ENCODE measurements at places on chromosomes 6 and 20.

DNA sequence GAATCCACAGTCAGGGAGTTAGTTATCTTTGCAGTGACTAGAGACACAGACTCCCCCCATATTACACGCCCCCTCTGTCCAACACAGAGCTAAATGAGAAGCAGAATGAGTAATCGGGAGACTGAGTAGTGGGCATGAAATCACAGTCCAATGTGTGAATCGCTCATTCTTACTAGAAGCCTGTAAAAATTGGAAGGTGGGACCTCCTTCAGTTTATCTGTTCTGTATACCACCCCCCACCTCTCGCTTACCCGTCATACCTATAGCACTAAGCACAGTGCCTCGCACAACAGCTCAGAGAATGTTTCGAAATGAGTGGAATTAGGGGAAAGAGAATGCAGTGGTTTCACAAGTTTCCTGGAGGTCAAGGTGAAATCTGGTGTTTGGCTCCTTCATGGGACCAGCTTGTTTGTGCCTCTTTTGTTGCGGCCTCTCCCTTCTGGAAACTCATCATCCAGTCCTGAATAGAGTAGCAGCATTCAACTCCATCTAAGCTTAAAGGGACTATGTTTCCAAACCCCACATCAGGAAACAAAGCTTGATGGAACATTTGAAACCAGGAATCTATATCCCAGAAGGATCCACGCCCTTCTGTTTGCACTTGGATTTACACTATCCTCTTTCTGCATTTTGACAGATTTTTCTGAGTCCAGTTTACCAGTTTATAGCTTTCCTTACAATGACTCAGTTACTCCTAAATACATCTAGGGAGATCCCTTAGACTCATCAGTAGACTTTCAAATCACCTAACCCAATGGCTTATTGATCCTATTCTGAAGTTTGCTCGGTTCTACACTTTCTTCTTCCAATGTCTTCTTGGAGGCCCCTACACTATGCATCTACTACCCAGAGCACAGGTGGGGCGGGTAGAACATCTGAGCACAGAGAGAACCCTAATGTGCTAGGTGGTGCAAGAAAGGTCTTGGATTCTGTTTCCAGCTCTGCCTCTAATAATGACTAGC, 59.2 kb upstream of the PIM1 start:
- no peak for DNase-seq

DNA sequence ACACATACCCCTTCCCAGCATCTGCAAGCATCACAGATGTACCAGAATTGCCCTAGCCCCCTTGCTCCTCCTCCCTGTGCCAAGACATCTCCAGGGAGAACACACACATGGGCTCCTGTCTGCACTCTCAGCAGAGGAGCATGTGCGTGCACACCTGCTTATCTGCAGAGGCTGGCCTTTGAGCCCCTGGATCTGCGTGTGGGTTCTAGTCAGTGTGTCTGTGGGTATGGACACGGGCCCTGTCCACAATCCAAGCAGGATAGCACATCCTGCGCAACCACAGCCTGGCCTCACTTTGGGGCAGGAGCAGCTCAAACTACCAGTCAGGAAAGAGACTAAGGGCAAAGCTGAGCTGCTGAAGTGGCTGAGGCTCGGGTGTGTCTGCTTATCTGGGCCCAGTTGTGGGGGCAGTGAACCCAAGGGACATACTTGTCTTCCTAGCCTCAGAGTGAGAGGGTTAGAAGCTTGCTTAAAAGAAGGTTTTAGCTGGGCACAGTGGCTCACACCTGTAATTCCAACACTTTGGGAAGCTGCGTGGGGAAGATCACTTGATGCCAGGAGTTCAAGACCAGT, 41.0 kb downstream of the HM13 start:
- no peak for DNase-seq

DNA sequence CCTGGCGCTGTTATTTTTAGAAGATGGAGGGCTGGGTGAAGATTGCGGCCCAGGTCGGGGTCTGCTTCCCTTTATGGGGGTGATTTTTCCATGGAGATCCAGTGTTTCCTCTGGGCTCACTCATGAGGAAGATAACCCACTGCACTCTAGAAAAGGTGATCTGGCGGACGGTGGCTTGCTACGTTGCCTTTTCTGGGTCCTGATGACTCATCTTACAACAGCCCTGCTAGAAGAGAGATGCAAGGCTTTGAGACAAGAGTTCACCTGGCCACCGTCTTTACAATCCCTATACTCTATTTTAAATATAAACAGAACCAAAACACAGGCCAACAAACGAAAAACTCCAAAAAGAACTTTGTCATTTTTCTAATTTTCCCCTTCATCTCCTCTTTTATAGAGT, 182.1 kb upstream of the EXOC2 start:
- no peak for DNase-seq

DNA sequence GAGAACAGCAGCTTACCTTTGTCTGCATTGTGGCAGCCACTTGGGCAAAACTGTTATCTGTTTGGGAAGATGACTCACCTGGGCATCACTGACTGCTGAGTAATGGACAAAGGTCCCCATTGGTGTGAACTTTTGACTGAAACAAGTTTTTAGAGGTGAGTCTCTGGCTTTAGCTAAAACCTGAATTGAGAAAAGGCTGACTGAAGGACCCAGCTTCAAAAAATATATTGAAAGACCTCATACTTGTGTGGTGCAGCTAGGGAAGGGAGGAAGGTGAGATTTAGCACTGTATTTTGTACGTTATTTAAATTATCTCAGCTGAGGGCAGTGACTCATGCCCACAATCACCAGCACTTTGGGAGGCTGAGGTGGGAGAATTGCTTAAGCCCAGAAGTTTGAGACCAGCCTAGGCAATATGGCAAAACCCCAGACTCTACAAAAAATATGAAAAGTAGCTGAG, 4.5 kb upstream of the CITED2 start:
- DNase-seq: no peak

DNA sequence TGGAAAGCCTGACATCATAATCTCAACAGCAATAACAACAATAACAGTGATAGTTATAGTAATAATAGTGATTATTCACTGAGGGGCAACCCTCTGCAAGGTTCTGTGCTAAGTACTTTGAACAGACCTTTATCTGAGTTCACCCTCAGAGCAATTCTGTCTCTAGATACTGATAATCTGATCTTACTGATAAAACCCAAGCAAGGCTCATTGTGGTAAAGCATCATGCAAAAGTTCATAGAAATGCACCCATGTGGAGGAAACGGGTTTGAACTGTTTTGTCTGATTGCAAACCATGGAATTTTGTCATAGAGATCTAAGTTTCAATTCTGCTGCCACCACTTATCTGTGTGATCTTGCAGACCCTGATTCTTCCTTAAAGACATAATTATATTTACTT, 1.3 kb upstream of the KIAA0408 start:
- DNase-seq: no peak

GRCh38 chr6:161748535-161749416, 474.9 kb upstream of the AGPAT4 start:
- DNase-seq: no peak

GRCh38 chr6:119466226-119466625, 116.7 kb upstream of the MAN1A1 start:
- no peak for DNase-seq

DNA sequence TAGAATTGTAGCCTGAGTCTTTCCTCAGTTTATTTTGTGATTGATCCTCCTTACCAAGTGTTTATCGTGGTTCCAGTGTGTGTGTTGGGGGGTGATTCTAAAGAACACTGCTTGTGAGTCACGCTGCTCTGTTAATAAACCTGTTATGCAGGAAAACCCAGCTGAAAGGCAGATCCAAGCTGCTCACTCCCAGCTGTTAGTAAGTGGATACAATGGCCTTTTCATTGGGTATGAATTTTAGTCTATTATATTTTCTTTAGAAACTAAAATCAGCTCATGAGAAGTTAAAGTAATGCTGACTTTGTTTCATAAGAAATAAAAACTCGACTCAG, 12.2 kb upstream of the DSTN start:
- no peak for DNase-seq

GRCh38 chr6:74362391-74362790, 666.4 kb downstream of the CD109 start:
- no peak for DNase-seq

GRCh38 chr6:158591134-158591809, 31.4 kb downstream of the TMEM181 start:
- no peak for DNase-seq

DNA sequence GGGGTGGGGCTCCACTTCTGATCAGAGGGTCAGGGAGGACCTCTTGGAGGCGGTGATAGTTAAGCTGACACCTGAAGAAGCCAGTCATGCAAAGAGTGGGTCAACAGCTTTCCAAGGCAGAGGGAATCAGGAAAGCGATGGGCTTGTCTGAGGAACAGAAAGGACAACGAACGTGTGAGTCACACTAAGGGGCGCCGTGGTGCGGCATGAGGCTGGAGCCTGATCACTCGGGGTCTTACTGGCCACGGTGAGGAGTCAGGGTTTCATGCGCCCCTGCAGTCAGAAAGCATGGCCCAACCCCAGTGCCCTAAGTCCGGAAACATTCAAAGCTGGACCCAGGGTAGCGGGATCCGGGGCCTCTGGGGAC, 50.6 kb upstream of the SLC32A1 start:
- peak; percentile 17 for DNase-seq

GRCh38 chr20:22055981-22056380, 350.5 kb downstream of the PAX1 start:
- DNase-seq: no peak

- no peak for DNase-seq
Measured at GRCh38 chr20:64164123-64164836, at the start of gene MYT1. Gene MYT1 (plus strand): TSS chr20:64164452. CDS start chr20:64198862, 34,410 bp downstream.

DNA sequence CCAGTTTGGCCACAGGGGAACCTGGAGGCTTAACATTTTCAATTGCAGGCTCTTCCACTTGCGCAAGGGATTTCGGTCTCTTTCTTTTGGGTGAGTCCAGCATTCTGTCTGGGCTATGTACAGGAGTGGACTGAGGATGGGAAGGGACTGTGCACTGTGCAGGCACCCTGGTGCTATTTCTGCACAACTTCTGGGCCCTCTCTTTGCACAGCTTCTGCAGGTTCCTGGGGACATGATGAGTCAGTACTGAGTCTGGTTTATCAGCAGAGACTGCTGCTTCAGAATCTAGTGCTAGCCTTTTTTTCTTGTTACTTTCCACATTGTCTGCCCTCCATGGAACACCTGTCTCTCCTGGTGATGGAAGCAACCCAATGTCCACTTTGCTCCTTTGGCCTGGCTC, 78.5 kb upstream of the ASF1A start:
- DNase-seq: no peak

- no peak for DNase-seq
Measured at GRCh38 chr6:29602564-29603361, 17.8 kb downstream of the OR2H2 start.

DNA sequence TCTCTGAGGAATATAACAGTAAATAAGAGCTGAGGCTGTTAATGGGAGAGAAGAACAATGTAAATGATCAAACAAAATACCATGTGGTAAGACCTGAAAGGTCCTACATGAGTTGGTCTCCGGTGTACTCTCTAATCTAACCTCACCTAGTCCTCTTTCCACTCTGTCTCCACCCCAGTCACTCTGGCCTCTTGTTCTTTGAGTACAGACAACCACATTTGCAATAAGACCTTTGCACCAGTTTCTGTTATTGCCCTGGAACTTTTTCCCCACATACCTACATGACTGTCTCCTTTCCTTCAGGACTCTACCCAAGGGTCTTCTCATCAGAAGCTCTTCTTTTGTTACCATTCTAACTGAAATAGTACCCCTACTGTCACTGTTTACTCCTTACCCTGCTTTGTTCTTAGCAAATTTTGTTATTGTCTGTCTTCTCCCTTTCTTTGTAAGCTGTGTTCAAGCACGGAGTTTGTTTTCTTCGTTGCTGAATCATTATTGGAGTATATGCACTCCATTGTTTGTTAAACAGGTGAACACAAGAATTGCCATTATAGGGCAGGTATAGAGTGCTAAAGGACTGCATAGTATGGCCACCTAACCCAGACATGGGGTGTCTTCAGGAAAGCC, 37.3 kb downstream of the MAPK14 start:
- no peak for DNase-seq

GRCh38 chr6:121963826-121964225, 435.6 kb upstream of the HSF2 start:
- DNase-seq: no peak

DNA sequence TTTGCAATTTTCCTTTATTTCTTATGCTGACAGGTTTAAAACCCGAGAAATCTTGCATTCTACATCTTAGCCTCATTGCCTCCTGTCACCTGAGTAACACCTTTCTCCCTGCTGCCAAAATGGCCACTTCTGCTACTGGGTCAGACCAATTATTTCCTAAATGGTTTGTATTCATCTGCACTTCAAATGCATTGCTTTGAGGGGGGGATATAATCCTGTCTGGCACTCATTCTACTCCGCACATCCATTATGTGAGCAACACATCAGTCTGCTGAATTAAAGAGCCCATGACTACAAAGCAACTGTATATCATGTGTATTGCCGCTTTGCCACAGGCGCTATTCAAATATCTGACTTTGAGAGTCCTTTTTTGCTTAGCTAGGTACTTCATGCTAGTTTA, 141.6 kb upstream of the TSHZ2 start:
- DNase-seq: no peak

GRCh38 chr6:90088009-90088408, 193.7 kb downstream of the GJA10 start:
- DNase-seq: no peak

- DNase-seq: no peak
Measured at GRCh38 chr20:21102603-21103311, 3.4 kb downstream of the LINC00237 start.

- no peak for DNase-seq
Measured at GRCh38 chr6:14511061-14511586, 393.6 kb downstream of the CD83 start.

GRCh38 chr6:89597372-89597771, 41.2 kb downstream of the LYRM2 start:
- DNase-seq: no peak

DNA sequence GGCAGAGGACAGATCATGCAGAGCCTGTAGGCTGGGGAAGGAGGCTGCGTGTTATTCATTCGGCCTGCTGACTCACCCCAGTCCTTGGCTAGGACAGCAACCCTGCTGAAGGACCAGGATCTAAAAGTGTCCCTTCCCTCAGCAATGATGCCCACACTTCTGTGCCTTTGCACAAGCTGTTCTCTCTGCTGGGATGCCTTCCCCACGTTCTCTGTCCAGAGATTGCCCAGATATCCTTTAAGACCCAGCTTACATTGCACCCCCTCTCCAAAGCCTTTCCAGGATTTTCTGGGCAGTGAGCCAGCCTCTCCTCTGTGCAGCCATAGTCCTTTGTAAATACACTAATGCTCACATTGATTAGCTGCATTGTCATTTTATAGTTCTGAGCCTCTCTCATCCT, 99.3 kb upstream of the CHD6 start:
- DNase-seq: no peak

GRCh38 chr20:20665606-20666332, 46.7 kb downstream of the RALGAPA2 start:
- DNase-seq: no peak
